NCI-H1436 treated with DMSO at 0.1 percent for 48 hours (cell line): ENCODE measurements at places on chromosomes 11 and 22.

DNA sequence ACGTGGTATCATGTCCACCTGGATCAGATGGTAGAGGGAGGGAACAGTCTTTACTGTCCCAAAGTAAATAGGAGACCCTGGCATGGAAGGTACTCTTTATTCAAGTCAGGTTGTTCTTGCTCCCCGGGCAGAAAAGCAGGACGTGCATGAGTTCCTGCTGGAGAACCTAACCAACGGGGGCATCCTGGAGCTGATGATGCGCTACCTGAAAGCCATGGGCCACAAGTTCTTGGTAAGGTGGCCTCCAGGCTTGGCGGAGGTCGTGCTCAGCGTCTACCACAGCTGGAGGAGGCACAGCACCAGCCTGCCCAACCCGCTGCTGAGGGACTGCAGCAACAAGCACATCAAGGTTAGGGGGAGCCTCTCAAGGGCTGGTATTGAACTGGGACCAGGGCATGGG, 48.7 kb downstream of the CABIN1 start:
- no peak for DNase-seq

GRCh38 chr11:2510626-2511402, 66.0 kb downstream of the KCNQ1 start:
- no peak for DNase-seq

GRCh38 chr11:121213362-121213893, 79.1 kb upstream of the SC5D start:
- DNase-seq: no peak

- no peak for DNase-seq
These were observed 6.8 kb upstream of the MICAL2 start for GRCh38 chr11:12103411-12104225.

- DNase-seq: no peak
These were observed 399.2 kb downstream of the TBC1D22A start for GRCh38 chr22:47161631-47162030.

- no peak for DNase-seq
These were observed 871 bp upstream of the SIDT2 start for GRCh38 chr11:117177534-117178209.

GRCh38 chr11:100009728-100010127, 677.4 kb upstream of the ARHGAP42 start:
- no peak for DNase-seq

DNA sequence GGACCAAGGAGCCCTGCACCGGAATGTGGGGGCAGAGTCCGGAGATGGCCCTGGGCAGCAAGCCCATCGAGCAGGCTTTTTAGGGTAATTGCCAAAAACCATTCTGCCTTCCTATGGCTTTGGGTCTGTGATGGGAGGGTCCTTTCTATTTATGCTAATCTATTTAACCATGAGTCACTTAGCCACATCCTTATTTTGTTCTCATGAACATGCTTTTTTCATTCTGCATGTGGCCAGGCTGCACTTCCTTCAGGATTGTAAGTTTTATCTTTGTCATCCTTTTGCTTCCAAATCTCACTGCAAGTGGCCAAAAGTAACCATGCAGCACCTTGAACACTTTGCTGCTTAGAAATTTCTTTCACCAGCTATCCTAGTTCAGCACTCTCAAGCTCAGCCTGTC, 88.3 kb downstream of the EFCAB6 start:
- DNase-seq: no peak

- no peak for DNase-seq
These were observed at the start of gene CASP1 for GRCh38 chr11:105034813-105035620. Gene CASP1 (minus strand): TSS chr11:105035144. CDS start chr11:105035113, 31 bp downstream.

GRCh38 chr11:114167771-114168448, 108.4 kb downstream of the ZBTB16 start:
- DNase-seq: no peak

- no peak for DNase-seq
These were observed 2.9 kb upstream of the RAB38 start for GRCh38 chr11:88178191-88178590.

DNA sequence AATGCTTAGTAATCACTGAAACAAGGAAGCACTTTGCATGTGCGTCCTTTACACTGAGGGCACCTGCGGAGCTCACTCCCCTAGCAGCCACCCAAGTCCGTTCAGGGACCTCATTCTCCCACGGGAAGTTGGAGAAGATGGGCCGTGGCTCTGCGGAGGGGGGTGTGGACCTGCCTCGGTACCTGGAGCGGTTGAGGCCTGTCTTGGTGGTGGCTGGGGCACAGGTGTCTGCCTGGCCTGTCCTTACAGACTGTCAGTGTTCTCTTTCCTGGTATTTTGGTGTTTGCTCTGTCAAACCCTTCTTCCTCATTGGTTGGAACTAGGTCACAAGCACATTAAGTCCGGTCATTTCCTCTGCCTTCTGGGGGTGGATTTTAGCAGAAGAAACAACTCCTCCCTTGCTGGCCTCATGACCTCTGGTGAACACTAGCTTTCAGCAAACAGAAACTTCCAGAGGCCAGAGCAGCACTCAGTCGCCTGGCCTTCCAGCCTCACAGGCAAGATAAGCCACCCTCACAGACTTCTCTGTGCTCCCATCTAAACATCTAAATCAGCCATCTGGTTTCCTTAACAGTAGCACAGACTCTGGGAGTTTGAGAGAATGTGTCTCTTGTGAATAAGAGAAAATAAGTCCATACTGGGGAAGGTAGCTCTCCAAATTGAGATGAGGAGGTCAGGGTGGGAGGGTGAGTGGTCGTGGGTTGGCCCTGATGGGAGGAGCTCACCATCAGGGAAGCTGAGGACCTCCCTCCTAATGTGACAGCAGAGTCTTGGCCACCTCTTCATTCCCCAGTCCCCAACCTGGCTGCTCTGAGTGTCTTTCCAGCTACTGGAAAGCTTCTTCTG, 8.6 kb downstream of the SNAP29 start:
- DNase-seq: no peak

GRCh38 chr11:34651551-34651950, 30.7 kb downstream of the EHF start:
- DNase-seq: no peak

DNA sequence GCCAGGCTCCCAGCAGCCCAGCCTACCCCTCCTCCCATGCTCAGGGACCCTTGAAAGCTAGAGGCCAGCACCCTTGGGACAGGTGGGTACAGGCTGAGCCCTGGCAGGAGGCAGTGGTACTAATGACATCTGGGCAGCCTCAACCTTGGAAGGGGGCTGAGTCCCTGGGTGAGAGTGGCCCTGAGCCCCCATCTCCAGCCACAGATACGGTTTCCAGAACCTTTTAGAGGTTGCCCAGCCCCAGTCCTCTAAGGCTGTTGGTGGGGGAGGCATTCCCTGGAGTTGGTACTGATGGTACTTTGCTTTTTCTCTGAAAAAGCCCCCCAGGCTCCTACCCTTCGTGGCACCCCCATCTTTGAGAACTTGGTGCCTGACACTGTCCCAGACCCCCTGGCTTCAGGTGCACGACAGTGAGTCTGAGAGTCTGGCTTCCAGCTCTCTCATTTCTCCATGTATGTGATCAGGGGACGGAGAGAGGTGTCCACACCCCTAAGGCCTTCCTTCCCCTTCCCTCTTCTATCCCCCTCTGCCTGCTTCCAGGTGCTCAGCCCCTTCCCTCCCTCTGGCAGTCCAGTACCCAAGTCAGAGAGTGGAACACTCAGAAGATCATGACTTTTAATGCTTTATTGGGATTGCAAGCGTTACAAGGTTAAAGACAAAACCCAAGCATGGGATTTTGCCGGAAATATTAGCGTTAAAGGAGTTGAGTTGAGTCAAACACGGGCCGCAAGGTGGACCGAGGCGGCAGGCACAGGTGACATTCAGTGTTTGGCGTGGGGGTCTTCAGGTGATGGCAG, 10.5 kb downstream of the IGF2 start:
- no peak for DNase-seq

GRCh38 chr11:18310800-18311340, 11.1 kb downstream of the HPS5 start:
- no peak for DNase-seq

GRCh38 chr11:72573072-72573854, 101.0 kb downstream of the PDE2A start:
- DNase-seq: peak; percentile 3

- no peak for DNase-seq
These were observed 51.2 kb upstream of the EMID1 start for GRCh38 chr22:29154364-29155048.

DNA sequence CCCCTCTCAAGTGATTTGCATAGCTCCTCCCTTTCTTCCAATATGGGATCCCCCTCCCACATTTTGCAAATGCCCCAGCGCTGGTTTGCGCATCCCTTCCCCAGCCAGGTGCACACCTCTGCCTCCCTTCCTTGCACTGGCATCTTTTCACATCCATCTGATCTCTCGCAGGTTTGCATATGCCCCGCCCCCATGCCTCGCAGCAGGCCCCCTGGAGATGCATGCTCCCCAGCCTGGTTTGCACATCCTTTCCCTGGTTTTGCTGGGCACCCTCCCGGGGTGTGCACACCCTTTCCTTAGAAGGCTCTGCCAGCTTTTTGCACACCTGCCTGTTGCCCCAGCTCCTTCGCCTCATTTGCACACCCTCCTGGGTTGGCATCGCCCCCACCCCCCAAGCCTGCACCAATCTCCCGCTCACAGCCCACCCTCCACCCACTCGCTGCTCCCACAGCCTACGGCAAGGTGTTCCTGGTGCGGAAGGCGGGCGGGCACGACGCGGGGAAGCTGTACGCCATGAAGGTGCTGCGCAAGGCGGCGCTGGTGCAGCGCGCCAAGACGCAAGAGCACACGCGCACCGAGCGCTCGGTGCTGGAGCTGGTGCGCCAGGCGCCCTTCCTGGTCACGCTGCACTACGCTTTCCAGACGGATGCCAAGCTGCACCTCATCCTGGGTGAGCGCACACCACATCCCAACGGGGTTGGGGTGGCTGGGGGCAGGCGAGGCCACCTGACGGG, 917 bp downstream of the RPS6KA4 start:
- DNase-seq: no peak

- DNase-seq: peak; percentile 77
These were observed at the start of gene STARD10 for GRCh38 chr11:72793425-72794367. Gene STARD10 (minus strand): TSS chr11:72794047. CDS start chr11:72781181, 12,866 bp downstream.

- no peak for DNase-seq
These were observed 21.9 kb upstream of the TMPRSS4 start for GRCh38 chr11:118054712-118055640.

DNA sequence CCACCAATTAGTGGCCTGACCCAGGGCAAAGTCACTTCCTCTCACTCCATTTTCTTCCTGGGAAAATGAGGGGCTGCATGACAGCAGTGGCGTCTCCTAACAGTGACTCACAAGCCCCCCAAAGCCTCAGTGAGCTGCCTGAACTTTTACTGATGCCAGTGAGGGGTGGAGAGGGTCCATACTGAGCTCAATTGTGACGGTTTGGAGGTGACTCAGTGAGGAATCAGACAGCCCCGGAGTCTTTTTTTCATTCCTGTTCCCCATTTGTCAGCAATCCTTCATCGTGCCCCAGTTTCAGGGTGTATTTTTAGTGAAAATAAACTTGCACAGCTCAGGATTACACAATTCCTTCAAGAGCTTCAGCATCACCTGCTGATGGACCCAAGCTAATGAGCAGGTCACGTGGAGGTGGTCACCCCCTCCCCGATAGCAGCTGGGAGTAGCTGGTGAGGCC, 30.1 kb upstream of the RASD2 start:
- DNase-seq: no peak

DNA sequence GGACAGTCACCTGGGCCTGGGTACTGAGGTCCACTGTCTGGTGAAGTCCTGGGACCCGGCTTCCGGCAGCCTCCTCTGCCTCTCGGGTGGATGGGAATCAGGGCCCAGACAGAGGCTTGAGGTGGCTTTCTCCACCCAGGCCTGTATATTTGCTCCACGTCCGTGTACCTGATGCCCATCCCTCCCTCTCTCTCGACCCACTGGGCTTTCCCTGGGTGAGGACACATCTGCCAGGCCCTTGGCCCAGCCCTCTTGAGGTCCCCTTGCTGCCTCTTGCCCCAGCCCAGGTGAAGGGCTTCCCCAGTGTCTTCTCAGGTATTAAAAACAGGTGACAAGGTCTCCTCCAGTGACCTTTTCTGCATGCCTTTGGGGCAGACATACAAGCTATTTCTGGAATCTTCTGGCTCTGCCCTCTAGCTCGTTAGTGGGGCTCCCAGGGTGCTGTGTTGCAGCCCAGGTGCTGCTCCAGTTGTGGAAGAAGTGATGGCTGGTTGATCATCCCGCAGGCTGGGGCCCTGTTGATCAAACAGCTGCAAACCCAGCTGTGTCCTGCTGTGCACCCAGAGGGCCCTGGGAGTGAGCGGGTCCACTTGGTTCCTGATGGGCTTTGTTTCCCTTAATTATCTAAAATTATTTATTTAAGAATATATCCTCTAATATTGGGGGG, 25.5 kb upstream of the ACR start:
- DNase-seq: no peak

- DNase-seq: no peak
These were observed 672.5 kb downstream of the BRD1 start for GRCh38 chr22:49155039-49155769.

- DNase-seq: no peak
These were observed 51.0 kb downstream of the SYTL2 start for GRCh38 chr11:85759915-85760314.

DNA sequence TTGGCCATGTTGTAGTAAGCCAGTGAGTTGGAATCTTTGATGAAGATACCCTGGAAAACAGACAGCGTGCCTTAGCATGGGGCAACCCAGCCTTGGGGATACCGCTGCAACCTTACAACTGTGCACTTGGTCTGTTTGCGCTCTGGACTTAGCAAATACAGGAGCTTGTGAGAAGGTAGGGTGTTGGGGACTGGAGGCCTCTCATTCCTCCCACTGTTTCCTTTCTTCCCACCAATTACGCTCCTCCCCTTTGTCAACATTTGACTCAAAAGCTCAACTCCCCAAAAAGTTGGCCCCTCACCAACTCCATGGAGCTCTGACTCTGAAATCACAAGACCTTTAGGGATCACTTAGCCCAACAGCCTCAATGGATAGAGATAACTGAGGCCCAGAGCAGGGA, 7.9 kb upstream of the TBC1D10A start:
- DNase-seq: no peak

DNA sequence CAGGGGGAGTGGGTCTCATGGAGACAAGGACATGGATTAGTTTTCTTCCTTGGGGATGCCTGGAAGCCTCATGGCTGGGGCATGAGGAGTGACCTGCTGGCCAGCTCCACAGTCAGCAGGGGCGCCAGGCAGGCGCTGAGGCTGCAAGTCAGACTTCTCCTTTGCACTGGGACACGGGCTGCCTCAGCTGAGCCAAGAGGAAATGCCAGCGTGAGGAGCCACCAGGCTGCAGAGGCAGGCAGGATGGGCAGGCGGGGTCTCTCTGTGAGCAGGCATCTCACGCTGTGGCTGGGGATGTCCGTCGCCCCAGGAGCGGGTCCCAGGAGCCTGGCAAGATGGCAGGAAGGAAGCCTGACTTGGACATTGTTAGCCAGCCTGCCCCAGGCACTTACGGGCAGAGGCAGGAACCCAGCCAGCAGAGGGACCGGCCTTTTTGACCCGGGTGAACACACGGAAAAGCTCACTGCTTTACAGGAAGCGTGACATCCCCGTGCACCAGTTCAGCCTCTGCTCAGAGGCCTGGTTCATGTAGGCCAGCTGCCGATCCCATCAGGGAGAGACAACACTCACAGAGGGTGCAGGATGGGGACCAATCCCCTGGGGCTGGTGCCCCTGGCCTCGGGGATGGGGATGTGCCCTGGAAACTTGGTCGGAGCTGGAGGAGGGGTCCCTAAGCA, 10.2 kb downstream of the GNB1L start:
- DNase-seq: no peak

- no peak for DNase-seq
These were observed 15.2 kb downstream of the CCDC157 start for GRCh38 chr22:30371981-30372380.
